ENCODE measurements at places on chromosomes 6 and 20.
A peak's percentile ranks its signal among the peaks of the same experiment; 100 is the strongest.

GRCh38 chr6:35728683-35729678, 7.9 kb upstream of the ARMC12 start:
- DNase-seq, result no peak

DNA sequence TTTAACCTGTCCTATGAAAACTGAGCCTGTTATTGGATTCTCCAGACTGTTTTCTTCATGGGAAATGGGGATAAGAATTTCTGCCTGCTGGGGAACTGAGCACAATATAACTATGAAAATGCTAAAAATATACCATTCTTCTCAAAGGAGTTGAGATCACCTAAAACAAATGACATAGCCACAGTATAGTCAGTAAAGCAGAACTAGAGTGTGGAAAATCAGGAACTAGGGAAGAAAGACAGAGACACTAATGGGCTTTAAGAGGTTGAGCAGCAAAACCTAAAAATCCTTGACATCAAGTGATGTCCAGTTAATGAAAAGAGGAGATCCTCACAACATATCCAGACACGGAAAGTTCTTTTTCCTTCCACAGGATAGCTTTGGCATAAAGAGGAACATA, 215.7 kb upstream of the CST7 start:
- no peak for DNase-seq

DNA sequence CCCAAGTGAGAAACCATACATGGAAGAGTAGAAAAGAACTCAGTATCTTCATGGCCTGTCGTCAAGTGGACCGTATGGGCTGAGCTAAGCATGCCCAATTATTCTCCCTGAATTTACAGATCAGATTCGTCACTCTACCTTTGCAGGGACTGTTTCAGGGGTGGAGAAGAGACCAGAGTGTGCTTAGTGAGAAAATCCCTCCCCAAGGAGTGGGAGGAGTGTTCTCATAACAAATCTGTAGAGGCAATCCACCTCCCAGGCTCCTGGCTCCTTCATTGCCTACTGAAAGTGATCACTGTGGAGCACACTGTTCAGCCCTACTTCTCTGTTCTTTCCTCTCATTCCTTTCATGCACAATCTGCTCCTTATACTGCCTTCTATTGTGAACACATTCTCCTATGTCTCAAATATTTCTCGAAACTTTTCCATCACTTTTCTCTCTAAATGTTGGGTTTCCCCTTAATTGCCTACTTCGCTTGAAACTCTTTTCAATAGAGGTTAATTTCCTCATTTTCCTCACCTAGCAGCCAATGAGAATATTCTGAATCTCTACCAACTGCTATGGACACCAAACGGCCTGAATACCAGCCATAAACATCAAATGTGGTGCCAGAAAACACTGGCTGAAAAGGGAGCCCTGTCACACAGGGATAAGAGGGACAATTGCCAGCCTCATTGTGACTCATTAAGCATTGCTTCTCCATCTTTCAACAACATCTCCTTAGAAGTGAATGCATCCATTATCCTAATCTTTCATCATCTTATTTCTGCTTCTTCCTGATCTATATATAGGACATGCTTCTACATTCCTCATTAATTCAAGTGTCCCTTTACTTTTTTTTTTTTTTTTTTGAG, 398.3 kb downstream of the UTRN start:
- DNase-seq, result no peak

GRCh38 chr6:137794516-137795201, 72.4 kb upstream of the TNFAIP3 start:
- DNase-seq, result no peak

DNA sequence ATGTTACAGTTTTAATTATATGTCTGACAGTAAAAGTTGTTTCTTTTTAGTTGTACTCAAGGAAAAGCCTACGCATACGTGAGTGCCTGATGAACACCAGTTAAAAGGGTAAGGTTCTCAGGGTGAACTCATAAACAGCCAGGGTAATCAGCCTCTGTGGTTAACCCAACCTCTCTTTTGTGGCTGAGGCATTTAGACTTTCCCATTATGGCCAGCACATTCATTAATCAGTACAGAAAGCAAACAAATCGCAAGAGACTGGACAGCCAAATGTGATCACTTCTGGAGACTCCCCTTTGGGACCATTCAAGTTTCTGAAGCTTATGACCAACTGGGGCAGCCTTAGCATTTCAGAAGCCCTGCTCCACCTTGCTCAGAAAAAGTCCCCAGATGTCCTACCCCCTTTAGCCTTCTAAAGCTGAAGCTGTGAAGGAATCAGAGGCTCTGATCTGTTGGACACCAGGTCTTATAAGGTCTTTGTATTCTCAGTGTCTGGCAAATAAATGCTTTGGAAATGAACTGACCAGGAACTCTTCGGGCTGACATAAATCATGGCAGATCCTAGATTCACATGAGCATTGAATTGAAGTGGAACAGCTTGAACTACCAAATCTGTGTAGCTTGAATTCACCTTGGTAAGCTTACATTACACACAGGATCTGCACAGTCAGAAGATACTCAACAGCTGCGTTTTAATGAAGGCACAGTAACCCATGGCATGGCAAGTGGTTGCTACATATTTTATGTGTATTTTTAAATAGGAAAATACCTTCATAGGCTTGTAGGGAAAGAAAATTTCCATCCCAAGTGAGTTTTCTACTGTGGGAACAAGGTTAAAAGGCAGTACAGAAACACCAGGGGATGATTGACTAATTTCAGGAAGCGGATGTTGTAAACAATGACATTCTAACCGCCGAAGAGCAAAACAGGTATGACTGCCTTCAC, 18.7 kb downstream of the IL20RA start:
- DNase-seq, result no peak

- DNase-seq, result no peak
Measured at GRCh38 chr6:43896329-43897255, 126.6 kb downstream of the VEGFA start.

DNA sequence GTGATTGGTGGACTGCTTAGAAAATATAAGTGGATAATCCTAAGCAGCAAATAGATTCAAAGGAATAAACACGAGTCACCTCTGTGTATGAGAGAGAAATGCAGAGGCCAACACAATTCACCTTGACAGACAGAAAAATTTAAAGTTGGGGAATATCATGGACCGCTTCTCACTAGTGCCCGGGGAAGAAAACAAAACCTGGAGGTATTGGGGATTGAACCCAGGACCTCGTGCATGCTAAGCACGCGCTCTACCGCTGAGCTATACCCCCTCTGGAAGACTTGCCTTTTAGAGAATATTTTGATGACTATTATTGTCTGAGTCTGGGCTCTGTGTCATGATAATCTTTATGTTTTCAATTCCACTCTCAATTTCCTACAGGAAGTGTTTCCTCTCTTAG, 111.9 kb downstream of the TRIM27 start:
- peak; percentile 46 for DNase-seq

GRCh38 chr20:22692119-22692475, 107.7 kb upstream of the FOXA2 start:
- DNase-seq, result no peak

GRCh38 chr6:90190752-90191395, 105.8 kb downstream of the BACH2 start:
- DNase-seq, result no peak

DNA sequence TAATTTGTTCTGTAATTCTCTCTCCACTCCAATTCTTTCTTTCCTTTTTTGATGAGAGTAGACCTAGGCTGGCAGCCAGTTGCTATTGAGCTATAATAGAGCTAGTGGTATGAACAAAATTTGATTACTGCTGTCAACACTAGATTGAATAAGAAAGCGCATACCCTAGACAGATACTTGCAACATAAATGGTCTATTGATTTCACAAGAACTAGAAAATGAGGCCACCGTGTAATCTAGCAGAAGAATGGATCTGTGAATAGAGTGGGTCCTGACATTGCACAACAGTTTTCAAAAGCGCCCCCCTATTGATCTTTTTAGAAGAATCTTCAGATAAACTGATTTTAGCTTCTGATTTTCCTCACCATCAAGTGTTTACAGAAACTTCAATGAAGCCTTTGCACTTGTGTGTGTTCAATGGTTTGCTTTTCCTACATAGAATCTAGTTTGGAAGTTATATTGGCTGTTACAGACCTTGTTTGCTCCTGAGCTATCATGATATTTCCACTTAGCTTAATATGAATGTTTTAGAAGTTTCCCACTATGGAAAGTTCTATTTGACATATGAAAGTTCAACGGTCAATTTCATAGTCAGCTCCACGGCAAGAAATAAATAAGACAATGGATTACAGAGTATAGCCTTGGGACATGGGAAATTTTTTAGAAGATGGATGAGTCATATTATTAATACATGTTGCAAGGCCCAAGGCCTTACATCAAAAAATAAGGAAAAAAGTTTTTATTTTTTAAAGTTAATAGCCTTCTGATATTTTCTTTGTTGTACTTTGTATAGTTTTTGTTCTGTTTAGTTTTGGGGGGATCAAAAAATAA, 55.6 kb downstream of the UTRN start:
- DNase-seq, result no peak

DNA sequence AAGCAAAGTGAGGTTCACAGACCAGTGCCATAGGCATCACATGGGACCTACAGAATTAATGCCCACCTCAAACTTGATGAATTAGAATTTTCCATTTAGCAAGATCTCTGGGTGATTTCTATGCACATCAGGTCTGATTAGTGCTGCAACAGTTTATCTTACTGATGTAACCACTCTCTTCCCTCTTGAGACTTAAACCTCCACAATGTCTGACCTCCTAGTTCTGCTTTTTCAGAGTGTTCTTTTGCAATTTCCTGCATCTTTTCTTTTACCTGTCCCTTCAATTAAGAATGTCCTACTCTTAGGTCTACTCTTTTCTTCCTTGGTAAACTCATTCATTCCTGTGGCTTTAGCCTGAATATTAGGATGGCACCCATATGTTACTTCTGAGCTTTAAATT, 615.3 kb downstream of the TFAP2A start:
- no peak for DNase-seq

DNA sequence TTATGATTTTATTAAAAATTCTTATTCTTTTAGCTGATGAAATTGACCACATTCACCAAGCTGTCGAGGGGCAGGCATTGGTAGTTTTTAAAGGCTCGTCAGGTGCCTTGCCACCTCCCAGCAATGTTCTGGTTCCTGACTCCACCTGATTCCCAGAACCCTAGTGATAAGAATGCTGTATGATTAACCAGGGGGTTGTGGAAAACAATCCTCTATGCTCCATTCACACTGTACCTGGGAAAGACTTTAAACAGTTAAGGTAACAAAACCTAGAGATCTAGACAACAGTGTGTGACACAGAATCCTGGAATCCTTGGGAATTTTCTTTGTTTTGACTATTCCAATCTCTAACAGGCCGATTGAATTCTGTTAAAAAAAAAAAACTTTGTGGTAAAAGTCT, 165.7 kb upstream of the OLIG3 start:
- DNase-seq, result no peak

- DNase-seq, result no peak
Measured at GRCh38 chr6:31354158-31354863, 2.7 kb downstream of the HLA-B start.

- DNase-seq, result no peak
Measured at GRCh38 chr6:20808924-20809323, 274.7 kb downstream of the CDKAL1 start.

DNA sequence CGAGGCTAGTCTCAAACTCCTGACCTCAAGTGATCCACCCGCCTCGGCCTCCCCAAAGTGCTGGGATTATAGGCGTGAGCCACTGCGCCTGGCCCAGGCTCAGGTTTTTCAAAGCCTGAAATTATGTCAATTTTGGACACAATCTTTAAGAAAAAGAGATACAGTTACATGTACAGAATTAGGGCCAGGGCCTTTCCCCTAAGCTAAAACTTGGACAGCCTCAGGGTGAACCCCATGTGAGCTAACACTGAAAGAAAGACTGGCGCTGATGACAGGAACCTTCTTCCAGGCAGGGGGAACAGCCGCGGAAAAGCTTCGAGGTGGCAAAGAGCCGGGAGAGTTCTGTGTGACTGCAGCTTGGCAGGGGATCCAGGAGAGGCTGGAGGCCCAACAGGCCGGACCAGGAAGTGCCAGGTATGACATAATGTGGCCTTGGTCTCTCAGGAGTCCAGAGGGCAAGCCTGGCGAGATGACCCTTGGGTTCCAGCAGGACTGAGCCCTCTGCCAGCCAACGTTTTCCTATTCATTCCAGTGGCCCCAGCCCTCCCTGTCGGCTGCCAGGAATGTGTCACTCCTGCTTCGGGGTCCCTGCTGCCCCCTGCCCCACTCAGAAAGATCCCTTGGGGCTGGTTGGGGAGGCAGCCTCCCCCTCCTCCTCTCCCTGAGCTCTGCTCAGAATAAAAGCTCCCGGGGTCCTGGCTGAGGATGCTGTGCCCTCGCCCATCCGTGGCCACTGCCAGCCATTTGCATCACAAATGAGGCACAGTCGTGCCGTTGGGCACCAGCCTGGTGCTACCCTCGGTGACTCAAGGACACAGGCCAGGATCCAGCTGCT, 37.3 kb downstream of the RBM38 start:
- no peak for DNase-seq

- DNase-seq, result no peak
Measured at GRCh38 chr20:20528861-20529260, 161.0 kb downstream of the INSM1 start.

Data from NCI-H1694 (cell line).